ENCODE measurements at places on chromosomes 1 and 21.
A peak's percentile ranks its signal among the peaks of the same experiment; 100 is the strongest.

GRCh38 chr1:112231331-112231730, 164.7 kb upstream of the CTTNBP2NL start:
- no peak for DNase-seq

- peak; percentile 51 for DNase-seq
Measured at GRCh38 chr1:113133038-113133437, 60.0 kb downstream of the LRIG2 start.

GRCh38 chr1:229171934-229172333, 99.0 kb upstream of the RAB4A start:
- DNase-seq = no peak

- no peak for DNase-seq
Measured at GRCh38 chr1:89815611-89816010, 5.2 kb upstream of the LRRC8D start.

- DNase-seq = no peak
Measured at GRCh38 chr1:168328731-168329364, 48.2 kb downstream of the TBX19 start.

- DNase-seq = no peak
Measured at GRCh38 chr1:83769594-83770318, 229.2 kb downstream of the TTLL7 start.

DNA sequence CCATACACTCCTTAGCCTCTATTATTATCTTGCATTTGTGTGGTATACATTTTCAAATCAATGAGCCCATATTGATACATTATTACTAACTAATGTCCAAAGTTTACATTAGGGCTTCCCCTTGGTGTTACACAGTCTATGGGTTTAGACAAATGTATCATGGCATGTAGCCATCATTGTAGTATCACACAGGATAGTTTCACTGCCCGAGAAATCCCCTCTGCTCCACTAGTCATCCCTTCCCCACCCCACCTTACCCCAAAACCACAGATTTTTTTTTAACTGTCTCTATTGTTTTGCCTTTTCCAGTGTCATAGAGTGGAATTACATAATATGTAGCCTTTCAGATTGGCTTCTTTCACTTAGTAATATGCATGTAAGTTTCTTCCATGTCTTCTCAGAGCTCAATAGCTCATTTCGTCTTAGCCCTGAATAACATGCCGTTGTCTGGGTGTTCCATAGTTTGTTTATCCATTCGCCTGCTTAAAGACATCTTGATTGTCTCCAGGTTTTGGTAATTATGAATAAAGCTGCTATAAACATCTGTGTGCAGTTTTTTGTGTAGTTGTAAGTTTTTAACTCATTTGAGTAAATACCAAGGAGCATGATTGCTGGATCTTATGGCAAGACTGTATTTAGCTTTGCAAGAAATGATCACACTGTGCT, 86.4 kb upstream of the LYST start:
- peak; percentile 51 for DNase-seq

DNA sequence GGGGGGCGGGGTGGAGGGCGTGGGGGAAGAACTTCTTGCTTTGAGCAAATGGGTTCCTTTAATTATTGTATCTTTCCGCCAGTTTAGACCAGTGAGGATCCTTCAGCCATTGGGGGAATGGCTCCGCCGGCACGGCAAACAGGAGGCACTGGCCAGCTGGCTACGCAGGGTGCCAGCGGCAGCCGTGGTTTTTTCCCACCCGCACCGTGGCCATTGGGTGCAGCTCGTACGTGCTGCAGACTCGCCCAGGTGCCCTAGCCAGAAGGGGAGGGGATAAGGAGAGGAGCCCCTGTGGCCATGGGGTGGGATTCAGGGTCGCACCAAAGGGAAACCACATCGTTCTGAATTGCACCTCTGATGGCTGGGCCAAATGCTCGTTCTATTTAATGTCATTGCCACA, 65.6 kb downstream of the RGSL1 start:
- DNase-seq = no peak

GRCh38 chr1:71666609-71667008, 585.8 kb upstream of the ZRANB2 start:
- DNase-seq = no peak

- no peak for DNase-seq
Measured at GRCh38 chr1:217542837-217543236, 88.1 kb downstream of the GPATCH2 start.

- no peak for DNase-seq
Measured at GRCh38 chr21:33112681-33113080, 42.7 kb downstream of the OLIG1 start.

- DNase-seq = peak; percentile 87
Measured at GRCh38 chr1:23484253-23485001, 448 bp upstream of the ASAP3 start.

GRCh38 chr1:74512170-74512915, at the start of gene LRRC53:
Gene LRRC53, minus strand, starts transcription at chr1:74512611. Its CDS starts 29,262 bp downstream, at chr1:74483349.
- no peak for DNase-seq

GRCh38 chr1:24683713-24684162, 40.6 kb downstream of the SRRM1 start:
- DNase-seq = no peak

DNA sequence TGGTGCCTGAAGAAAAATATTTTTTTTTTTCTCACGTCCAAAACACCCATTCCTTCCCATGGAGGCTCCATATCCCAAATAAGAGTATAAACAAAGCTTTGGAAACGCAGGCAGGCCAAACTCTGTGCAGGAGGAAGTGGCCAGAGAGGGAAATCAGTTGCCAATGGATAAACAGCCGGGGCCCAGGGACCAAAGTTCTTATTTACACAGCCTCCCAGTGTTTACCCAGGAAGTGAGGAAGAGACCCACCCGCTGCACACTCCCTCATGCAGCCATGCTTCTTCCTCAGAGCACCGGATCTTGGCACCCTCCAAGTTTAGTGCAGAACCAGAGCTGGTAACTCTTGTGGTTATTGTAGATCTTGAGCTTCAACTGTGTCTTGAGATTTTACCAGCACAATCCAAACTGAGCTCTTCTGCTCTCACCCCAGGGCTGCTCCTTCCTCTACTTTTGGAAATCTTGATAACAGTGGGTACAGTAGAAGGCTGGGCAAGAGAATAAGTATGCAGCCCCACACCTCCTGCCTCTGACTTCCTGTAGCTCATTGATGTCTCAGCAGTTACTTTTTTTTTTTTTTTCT, 14.2 kb downstream of the MARCKSL1 start:
- no peak for DNase-seq

DNA sequence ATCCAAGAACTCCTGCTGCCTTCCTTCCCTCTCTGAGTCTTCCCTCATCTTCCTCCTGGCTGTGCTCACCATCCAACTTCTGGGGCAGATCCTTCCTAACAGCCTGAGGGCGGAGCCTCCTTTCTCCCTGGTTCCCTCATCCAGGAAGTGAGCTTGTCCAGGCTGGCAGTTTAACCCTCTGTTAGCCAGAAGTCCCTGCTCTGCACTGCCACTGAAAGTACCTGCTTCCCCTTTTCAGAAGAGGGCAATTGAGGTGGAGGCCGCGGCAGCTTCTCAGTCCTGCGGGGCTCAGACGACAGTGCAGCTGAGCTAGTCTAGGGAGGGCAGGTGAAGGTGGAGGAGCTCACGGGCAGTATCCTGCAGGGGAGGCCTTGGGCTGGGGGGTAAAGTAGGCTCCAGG, 149.1 kb downstream of the FCRL5 start:
- no peak for DNase-seq

DNA sequence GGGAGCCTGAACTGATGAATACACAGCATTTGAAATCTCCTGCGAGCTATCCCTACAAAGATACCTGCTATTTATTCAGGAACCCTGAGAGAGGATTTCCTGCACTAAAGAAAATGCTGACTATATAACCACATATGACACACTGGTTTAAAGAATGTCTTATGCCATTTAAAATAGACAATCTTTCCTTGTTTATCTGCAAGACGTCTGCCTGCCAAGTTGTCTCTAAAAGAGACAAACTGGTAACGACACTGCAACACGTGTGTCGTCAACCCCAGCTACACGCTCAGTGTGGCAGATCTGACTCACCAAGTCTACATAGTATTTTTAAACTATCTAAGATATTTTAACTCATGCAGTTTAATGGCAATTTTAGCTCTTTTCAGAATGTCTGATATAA, 42.7 kb downstream of the APP start:
- DNase-seq = no peak

- no peak for DNase-seq
Measured at GRCh38 chr1:154716011-154716410, 108.0 kb upstream of the ADAR start.

GRCh38 chr1:218346391-218347204, 1.5 kb downstream of the TGFB2 start:
- no peak for DNase-seq

GRCh38 chr1:22245726-22246125, 102.8 kb upstream of the WNT4 start:
- DNase-seq = no peak

DNA sequence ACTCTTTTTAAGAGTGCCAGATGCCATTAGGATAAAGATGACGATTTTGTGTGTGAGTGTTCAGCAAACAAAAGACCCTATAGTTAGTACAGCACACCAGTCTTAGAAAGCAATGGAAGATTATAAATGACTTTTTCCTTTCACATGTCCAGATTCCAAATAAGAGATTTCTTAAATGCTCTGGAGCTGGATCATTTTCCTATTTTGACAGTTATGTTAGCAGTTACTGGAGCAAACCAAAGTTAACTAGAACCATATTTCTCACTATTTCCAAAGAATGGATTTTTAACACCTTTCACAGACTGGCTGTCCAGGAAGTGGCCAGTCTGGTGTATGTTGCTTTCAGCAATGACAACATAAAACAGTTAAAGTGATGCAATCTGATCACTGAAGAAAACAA, 905.8 kb upstream of the ADGRL2 start:
- no peak for DNase-seq

DNA sequence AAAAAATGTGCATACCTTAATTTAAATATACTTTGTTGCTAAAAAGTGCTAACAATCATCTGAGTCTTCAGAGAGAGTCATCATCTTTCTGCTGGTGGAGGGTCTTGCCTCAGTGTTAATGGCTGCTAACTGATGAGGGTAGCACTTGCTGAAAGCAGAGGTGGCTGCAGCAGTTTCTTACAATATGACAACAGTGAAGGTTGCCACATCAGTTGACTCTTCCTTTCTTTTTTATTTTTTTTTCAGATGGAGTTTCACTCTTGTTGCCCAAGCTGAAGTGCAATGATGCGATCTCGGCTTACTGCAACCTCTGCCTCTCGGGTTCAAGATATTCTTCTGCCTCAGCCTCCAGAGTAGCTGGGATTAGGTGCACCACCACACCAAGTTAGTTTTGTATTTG, 2.6 kb upstream of the CFAP45 start:
- DNase-seq = no peak

- DNase-seq = no peak
Measured at GRCh38 chr21:20998456-20998789, 214 bp downstream of the NCAM2 start.

DNA sequence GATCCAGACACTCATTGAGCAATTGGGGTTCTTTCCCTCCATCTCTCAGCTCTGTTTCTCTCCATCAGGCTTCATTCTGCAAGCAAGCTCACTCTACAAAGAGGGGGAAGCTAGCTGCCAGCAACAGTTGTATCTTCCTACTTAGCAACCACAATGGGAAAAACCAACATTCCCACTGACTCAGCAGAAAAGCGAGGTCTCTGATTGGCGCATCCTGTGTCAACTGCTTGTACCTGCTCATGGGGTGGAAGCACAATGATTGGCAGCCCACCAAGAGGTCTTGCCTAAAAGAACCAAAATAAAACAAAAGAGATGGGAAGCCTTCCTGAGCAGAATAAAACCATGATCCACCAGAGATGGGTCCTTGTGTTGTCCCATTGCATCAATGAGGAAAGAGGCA, 4.0 kb upstream of the CDA start:
- DNase-seq = no peak

DNA sequence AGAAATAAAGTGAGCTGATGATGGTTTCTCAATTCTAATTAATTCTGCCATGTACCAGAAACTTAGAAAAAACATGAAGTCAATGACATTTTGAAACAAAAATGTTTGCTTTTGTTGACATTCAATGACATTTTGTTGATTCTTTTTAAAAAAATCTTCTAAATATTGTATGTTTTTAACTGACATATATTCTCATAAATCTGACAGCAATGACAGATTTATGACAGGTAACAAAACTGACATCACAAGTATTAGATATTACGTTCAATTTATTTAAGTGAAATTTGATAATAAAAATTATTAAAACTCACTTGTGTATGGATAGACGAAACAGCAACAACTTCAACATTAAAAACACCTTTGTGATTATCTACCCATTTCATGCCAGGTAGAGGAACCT, 36.0 kb upstream of the ANGPTL3 start:
- DNase-seq = no peak

DNA sequence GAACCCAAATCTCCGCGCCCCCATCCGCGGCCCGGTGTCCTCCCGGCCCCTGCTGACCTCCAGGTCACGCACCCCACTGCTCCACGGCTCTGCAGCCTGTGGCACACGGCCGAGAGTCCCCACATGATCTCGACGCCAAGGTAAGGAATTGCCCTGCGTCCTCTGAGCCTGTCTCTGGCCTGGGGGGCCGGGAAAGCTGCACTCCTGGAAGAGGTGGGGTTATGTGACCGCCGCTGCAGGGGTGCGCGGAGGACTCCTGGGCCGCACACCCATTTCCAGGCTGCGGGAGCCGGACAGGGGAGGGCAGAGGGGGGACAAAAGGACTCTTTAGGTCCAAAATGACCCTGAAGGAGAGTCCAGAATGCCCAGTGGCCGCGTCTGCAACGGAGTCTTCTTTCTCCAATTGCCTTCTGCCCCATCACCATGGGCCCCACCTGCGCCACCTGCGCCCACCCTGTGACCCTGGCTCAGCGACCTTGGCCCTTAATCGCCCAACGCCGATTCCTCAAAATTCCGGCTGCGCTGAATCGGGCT, 997 bp upstream of the SIM2 start:
- DNase-seq = no peak

DNA sequence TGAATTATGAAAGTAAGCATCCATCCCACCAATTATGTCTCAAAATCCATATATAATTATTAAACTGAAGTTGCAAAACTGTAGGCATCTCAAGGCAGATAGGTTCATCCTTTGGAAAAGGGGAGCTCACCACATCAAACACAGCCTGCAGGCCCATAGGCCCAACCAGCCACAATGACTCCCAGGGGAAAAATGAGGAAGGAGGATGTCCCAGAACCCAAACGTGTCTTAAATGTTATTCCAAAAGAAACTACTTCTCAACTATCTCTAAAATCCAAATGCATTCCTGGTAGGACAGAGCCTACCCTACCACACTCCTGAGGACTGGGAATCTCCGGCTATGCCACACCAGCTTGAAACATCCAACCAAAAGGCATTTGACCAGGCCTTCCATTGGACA, 12.8 kb downstream of the TIAM1 start:
- no peak for DNase-seq

GRCh38 chr21:39648879-39649278, 36.1 kb downstream of the B3GALT5 start:
- DNase-seq = no peak

- DNase-seq = no peak
Measured at GRCh38 chr21:44800971-44801467, 601 bp downstream of the UBE2G2 start.

- DNase-seq = no peak
Measured at GRCh38 chr1:248822148-248823032, 3.3 kb downstream of the SH3BP5L start.

GRCh38 chr1:235639226-235640205, 10.1 kb downstream of the GNG4 start:
- DNase-seq = no peak

GRCh38 chr1:111516005-111516535, 12.6 kb upstream of the ADORA3 start:
- peak; percentile 38 for DNase-seq

All from stimulated activated CD4-positive, alpha-beta T cell treated with anti-CD3 and anti-CD28 coated beads, Interleukin-1b, Interleukin-23, amount 100 ng/mL, for 48 hours (primary cell).